ENCODE measurements at places on chromosomes 12 and 14.

- DNase-seq, result no peak
Observed at GRCh38 chr12:104793285-104793684, 164.8 kb downstream of the SLC41A2 start.

GRCh38 chr12:92729773-92730305, 27.1 kb downstream of the PLEKHG7 start:
- no peak for DNase-seq

DNA sequence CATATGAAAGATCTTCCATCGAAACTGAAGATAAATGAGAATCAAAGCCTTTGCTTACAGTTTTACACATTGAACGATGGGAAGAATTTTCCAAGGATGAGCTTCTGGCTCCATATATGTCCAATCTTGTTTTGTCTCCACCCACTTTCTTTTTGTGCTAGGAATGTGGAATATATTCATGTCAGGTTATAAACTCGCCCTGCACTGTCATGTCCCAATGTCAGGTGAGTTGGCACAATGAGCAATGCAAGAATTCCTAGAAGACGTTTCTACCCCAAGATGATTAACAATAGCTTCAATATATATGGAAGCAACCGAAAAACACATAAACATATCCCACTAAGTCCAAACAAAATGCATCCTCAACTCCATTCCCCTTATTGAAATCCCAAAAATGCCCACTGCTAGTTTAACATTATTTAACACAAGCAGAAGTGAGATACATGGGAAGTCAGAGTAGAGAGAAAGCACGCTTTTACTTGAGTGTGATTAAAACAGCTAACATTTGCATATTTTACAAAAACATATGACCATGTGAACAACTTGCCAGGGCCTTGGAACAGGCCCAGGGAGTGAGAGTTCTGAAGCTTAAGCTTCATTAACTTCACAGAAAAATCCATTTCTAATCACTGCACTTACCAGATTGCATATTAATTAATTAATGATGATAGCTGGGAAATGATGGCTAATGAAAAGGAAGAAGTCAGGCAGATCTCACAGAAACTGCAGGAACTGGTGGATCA, 233.9 kb downstream of the GXYLT1 start:
- no peak for DNase-seq

DNA sequence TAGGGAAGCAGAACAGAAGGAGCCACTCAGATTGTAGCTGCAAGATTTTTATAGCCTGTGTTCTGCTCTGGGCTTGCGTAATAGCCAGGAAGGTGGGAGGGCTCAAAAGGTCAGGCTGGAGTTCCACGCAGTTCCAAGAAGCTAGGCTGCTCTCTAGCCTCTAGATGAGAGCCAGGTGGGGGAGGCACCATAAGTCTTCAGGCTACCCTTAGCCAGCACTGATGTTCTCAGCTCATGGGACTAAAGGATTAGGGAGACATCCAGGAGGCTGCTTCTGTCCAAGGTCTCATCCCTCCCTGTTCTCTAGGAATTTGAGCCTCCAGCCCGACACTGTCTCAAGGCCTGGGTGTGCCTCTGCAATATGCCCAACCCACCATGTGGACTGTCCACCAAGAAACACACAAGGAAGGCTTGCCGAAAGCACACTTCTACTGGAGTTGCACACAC, 1.7 kb downstream of the LMBR1L start:
- DNase-seq, result no peak

GRCh38 chr12:10068644-10069043, 30.1 kb downstream of the CLEC1A start:
- DNase-seq, result no peak

DNA sequence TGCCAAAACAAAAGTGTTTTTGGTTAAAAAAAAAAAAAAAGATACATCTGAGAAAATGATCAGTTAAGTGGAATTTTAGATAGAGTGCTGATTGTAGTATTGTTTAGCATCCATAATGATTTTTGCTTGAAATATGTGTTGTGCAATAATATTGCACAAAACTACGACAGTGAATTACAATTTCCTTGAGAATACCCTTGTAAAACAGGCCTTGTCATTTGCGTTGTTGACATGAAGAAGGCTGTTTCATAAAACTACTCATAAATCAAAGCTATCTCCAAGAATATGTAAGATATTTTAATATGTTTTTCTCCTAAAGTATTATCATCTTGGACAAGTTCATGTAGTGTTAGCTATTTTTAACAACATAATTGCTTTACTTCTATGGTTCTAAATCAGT, 1077.0 kb downstream of the LRFN5 start:
- DNase-seq, result no peak

- no peak for DNase-seq
Observed at GRCh38 chr14:88533064-88533602, 21.7 kb downstream of the PTPN21 start.
